ENCODE measurements at places on chromosomes 2 and 18.

DNA sequence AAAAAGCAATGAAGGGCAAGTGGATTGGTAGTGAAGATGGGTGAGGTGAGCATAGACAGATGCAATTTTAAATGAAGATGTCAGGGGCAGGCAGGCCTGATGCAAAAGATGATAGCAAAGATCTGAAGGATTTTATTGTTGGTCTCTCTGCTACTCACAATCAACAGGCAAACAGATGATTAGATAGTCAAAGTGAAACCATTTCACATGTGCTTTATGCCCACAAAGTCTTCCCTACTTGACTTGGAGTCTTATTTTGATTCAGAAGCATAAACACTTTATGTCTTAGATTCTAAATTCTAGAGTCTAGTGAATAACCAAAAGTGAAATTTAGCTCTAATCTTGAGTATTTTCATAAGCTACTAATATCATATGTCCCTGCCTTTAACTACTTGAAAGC lies 153.8 kb upstream of the HNRNPA3 start:
- DNase-seq: no peak

GRCh38 chr2:240529344-240529999 lies 28.3 kb downstream of the ANKMY1 start:
- no peak for DNase-seq

- no peak for DNase-seq
Observed at GRCh38 chr2:238506371-238507068, 79.8 kb downstream of the ASB1 start.

DNA sequence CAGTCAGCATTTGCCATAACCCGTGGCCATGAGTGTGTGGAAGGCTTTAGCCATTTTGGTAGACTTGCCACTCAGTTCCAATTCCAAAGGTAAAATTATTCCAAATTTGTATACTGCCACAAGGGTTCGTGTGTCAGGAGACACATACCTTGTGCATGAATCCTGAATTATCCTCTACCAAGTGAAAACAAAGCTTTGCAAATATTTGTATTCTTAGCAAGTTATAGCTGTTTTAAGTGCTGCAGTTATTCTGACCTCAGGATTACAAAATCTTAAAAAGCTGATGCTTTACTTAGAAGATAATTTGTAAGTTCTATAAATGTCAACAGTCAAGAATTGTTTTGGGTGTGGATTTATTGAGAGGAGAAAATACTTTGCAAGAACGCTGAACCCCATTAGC lies 100.6 kb downstream of the ANTXR1 start:
- DNase-seq: no peak

DNA sequence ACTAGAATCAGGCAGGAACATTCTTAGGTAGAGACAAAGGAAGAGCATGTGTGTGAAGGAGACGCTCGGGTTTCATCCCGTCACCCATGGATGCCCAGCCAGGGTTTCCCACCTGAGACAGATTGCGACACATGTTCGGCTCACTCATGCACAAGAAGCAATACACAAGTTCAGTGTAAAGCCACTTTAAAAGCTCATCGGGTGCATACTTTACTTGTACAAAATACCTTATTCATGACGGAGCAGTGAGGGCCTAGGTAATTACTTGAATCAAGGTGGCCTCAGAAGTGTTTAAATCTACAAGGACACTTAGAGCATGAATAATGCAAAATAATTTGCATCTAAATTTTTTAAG lies 42.0 kb downstream of the ZEB2 start:
- no peak for DNase-seq

- DNase-seq: no peak
Observed at GRCh38 chr18:14959550-14959949, 211.6 kb downstream of the ANKRD30B start.

DNA sequence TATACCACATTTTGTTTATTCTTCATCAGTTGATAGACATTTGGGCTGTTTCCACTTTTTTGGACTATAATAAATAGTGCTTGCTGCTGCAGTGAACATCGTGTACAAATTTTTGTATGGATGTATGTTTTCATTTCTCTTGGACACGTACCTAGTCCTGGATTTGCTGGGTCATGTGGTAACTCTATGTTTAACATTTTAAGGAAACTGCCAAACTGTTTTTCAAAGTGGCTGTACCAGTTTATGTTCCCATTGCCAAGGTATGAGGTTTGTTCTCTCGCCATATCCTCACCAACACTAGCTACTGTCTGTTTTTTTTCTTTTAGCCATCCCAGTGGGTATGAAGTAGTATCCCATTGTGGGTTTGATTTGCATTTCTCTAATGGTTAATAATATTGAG lies 42.5 kb downstream of the GREB1L start:
- DNase-seq: no peak
